ENCODE measurements at places on chromosomes 16 and 17.

- DNase-seq: no peak
Observed at GRCh38 chr16:66382171-66382965, 15.9 kb downstream of the CDH5 start.

GRCh38 chr16:88844419-88845036 lies 12.2 kb downstream of the GALNS start:
- DNase-seq: no peak

- no peak for DNase-seq
Observed at GRCh38 chr16:85724936-85725335, 26.0 kb downstream of the C16orf74 start.

- DNase-seq: no peak
Observed at GRCh38 chr16:70725912-70726828, 40.3 kb upstream of the MTSS2 start.

- DNase-seq: no peak
Observed at GRCh38 chr17:9294661-9295210, 273.4 kb downstream of the NTN1 start.

DNA sequence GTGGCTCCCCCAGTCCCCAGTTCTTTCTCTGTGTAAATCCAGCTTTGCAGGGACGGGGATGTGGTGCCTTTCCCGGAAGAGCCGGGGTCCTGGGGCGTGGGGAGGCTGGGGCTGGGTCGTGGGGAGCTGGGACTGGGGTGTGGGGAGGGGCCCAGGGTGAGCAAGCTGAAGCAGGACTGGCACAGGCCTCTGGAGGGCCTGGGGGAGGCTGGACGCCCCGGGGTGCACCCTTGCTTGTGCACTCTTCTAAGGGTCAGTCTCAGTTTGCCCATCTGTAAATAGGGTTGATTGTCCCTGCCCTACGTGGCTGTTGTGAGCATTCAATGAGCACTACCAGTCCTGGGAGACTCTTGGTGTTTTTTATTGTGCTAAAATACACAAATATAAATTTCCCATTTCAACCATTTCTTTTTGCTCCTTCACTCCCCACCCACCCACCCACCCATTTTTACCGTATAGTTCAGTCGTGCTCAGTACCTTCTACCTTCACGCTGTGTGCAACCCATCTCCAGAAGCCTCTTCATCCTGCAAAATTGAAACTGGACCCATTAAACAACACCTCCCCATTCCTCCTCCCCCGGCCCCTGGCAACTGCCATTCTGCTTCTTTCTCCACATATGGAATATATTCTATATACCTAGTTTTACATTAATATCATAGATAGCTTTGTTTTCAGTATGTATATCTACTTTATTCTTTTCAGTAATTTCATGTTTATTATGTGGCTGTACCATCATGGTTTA lies 7.8 kb upstream of the TBC1D3B start:
- no peak for DNase-seq

DNA sequence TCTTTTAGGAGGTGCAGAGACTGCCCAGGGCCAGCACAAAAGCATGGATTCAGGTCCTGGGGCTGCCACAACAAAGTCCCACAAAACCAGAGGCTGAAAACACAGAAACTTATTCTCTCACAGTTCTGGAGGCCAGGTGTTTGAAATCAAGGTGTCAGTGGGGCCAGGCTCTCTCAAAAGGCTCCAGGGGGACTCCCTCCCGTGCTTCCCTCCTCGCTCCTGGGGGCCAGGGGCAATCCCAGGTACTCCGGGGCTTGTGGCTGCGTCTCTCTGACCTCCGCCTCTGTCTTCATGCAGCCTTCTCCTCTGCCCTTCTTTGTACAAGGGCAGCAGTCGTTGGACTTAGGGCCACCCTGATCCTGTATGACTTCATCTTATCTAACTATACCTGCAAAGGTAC lies 8.3 kb upstream of the RBFOX3 start:
- no peak for DNase-seq

DNA sequence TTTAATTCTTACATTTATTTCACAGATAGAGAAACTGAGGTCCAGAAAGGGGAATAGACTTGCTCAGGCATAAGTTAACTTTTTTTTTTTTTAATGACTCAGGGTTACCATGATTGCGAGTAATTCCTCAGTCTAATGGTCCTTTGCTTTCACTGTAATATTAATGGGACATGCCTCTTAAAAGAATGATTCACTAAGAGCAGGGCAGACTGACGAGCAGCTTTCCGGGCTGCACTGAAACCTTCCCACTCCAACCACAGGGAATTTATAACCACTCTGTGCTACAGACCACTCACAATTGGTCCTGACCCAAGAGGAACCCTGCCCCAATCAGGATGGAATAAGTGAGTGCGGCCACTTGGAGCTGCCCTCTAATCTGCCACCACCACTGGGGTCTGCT lies 5.7 kb downstream of the HOXB2 start:
- no peak for DNase-seq

Measured in stimulated activated CD4-positive, alpha-beta T cell treated with anti-CD3 and anti-CD28 coated beads, TNF-alpha, amount 100 ng/mL, for 1 hour (primary cell).